ENCODE measurements at places on chromosomes 11 and 22.
A peak's percentile ranks its signal among the peaks of the same experiment; 100 is the strongest.

DNA sequence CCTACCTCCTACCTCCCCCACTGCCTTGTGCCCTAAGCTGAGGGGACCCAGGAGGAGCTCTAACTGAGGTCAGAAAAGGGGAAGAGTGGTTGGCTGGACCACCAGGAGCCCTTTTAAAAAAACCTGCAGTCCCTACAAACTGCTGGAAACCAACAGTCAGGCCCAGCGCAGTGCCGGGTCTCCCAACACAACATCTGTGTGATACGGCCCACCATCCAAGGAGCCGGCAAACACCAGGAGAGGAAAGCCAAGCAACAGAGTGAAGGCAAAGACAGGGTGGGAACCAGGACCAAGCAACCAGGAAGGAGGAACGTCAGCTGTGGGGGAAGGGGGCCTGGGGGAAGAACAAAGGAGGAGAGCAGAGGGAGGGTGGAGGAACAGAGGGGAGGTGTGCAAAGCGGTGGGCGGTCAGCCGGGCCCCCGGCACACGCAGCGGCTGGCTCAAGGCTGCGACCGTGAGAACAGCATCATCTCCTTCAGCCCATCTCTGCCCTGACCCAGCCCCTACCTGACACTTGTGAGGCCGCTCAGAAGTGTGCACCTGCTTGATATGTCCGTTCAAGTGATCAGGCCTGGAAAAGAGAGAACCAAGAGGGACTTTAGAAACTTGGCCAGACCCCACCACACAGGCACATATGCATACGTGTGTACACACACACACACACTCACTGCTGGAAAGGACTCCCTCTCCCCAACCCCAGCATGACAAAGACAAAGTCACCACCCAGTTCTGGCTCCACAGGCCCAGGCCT, 3.6 kb downstream of the PATZ1 start:
- no peak for DNase-seq

- no peak for DNase-seq
Observed at GRCh38 chr11:69079661-69080256, 31.0 kb downstream of the TPCN2 start.

DNA sequence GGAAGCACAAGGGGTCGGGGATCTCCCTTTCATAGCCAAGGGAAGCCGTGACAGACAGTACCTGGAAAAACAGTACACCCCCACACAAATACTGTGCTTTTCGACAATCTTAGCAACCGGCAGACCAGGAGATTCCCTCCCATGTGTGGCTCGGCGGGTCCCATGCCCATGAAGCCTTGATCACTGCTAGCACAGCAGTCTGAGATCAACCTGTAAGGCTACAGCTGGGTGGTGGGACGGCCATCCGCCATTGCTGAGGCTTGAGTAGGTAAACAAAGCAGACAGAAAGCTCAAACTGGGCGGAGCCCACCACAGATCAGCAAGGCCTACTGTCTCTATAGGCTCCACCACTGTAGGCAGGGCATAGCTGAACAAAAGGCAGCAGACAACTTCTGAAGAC, 180.2 kb upstream of the SOX6 start:
- DNase-seq = no peak

- DNase-seq = no peak
Observed at GRCh38 chr11:112281726-112282125, 21.1 kb upstream of the PLET1 start.

GRCh38 chr11:30474151-30474954, 111.8 kb downstream of the MPPED2 start:
- no peak for DNase-seq

- DNase-seq = no peak
Observed at GRCh38 chr11:116690611-116691010, 82.2 kb downstream of the BUD13 start.

- no peak for DNase-seq
Observed at GRCh38 chr22:42548597-42549330, 5.0 kb upstream of the SERHL2 start.

DNA sequence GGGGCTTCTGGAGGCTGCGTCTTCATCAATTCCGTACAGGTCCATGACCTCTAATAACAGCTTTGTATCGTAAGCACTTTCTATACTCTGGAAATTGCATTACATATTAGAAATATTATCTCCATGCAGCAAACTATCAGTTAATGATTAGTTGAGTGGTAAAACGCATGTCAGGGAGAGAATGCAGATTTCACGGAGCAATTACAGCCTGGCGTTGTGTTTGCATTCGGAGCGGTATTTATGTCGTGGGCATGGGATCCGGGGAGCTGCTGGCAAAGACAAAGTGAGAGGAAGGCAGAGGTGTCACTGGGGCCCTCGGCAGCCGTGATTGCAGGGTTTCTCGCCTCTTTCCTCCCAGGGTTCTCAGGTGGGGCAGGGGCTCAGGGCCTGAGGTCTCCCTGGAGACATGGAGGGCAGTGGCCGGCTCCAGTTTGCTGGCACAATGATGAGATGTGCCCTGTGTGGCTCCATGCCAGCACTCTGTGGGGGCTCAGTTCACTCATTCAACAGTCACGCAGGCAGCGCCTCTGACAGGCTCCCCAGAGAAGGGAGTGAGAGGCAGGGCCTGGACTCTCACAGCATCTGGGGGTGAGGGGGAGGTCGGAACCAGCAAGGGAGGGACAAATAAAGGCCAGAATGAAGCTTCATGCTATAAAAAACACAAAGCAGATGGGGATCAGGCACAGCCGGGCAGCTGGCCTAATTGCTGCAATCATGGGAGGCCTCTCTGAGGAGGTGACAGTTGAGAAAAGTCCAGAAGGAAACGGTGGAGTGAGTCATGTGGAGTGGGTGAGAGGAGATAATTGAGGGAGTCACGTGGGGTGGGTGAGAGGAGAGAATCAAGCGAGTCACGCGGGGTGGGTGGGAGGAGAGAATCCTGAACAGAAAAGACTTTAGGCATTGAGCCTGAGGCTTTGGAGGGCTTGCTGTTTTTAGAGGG, 1002.7 kb downstream of the BRD1 start:
- no peak for DNase-seq

- DNase-seq = no peak
Observed at GRCh38 chr11:20089796-20090653, 70.2 kb downstream of the DBX1 start.

DNA sequence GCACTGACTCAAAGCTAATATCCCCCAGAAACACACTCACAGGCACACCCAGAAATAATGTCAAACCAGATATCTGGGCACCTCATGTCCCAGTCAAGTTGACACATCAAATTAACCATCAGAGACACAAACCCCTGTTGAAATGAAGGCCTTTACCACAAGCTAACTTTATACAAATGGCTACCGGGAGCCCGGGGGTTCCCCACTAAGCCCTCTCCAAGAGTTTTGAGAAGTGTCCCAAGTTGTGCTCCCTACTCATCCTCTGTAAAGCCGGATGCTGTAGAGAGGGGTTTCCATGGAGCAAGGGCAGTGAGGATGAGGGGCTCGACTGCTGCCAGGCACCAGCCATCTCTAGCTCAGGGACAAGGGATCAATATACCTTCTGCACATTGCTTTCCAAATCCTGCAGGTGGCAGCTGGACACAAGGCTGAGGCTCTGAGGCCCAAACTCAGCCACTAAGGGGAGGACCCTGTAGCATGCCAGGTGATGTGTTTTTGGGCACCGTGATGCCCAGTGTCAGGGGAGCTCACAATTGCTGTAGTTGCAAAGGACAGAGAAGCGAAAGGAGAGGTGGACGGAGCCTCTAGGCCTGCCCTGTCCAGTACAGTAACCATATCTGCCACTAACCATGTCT, 145.7 kb downstream of the TTC17 start:
- DNase-seq = peak; percentile 67

DNA sequence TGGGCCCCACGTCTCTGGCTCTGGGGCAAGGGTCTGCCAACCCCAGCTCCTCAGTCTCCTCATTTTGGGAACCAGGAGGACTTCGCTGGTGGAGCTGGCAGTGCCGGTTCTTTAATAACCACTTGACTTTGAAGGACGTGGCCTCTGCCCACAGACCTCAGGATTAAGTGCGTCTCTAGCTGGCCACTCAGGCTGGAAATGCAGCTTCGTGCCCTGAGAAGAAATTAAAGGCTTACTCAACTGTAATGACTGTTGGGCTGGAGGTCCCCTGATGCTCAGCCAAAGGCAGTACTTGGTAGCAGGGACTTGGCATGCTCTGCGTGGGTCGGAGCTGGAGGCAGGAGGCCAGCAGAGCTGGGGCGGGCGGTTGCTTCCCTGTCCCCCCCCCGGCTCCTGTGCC, 16.7 kb upstream of the PARVG start:
- no peak for DNase-seq

DNA sequence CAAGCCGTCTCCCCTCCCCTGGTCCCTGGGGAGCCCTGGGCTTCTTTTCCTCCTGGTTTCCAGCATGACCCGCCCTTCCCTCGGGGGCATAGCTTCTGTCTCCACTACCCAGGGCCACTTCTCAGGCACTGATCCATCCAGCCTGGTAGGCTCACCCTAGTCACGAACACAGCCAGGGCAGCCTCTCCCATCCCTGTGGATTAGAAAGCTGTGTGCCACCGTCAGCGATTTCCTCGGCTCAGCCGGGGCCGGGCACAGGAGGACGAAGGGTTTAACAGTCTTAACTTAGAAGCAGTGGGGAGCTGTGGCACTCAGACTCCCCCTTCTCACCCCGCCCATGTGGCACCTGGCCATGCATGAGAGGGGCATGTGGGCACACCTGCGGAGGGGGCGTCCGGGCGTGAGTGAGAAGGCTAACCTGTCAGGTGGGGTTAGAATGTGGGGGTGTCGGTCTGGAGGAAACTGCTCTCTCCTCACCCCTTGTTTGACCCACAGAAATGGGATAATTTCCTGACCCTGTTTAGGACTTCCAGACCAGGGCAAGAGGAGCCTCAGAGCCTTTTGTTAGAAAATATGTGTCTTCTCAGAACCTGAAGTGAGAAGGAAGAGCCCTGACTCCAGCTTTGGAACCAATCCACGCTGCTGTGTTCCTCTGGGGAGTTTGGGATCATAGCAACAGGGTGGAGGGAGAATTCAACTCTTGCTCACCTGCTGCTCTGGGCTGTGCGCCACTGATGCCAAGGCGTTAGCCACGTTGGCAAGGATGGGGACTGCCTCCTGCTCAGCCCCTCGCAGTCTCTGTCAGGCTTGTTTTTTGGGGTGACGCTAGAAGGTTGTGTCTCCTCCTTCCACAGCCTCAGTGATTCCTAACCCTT, 14.6 kb downstream of the GLB1L2 start:
- DNase-seq = peak; percentile 49

GRCh38 chr11:9972989-9973388, 309.1 kb downstream of the SWAP70 start:
- peak; percentile 75 for DNase-seq

DNA sequence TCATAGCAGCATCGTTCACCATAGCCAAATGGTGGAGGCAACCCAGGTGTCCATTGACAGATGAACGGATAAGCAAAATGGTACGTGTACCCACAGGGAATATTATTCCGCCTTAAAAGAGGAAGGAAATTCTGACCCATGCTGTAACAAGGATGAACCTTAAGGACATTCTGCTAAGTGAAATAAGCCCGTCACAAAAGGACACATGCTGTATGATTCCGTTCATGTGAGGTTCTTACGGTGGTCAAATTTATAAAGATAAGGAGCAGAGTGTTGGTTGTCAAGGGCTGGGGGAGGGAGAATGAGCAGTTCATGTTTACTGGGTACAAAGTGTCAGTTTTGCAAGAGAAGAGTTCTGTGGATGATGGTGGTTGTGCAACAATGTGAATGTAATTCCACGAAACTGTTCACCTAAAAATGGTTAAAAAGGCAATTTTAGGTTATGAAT, 26.3 kb downstream of the APOL1 start:
- DNase-seq = no peak

DNA sequence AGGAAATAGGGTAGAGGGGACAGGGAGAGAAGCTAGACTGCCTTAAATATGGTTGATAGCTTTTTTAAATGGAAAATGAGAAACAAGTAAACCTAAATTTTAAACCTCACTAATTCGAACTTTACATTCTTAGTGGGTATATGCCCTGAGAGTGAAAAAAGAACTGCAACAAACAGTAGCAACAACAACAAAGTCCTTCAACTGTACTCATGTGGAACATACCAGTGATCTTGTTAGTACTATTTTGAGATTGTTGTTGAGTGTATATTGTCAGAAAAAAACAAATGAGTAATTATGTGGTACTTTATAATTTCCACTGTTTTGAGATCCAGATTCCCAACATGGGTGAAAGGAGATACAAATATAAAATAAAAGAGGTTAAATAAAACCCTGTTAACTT, 88.9 kb upstream of the TNRC6B start:
- no peak for DNase-seq

DNA sequence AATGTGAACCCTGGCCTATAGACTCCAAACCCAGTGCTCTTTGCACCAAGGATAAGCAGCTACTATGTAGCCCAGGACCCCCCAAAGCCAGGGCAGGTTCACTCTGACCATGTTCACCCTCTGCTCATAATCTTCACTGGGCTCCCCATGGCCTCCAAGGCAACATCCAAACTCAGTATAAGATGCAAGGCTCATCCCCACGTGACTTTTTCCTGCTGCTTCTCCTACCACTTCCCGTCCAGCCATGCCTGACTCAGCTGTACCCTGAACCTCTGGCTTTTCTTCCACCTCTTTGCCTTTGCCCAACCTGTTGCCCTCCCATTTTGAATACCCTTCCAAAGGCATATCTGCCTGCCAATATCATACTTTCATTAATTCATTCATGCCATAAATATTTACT, 27.8 kb downstream of the PDE2A start:
- DNase-seq = no peak

DNA sequence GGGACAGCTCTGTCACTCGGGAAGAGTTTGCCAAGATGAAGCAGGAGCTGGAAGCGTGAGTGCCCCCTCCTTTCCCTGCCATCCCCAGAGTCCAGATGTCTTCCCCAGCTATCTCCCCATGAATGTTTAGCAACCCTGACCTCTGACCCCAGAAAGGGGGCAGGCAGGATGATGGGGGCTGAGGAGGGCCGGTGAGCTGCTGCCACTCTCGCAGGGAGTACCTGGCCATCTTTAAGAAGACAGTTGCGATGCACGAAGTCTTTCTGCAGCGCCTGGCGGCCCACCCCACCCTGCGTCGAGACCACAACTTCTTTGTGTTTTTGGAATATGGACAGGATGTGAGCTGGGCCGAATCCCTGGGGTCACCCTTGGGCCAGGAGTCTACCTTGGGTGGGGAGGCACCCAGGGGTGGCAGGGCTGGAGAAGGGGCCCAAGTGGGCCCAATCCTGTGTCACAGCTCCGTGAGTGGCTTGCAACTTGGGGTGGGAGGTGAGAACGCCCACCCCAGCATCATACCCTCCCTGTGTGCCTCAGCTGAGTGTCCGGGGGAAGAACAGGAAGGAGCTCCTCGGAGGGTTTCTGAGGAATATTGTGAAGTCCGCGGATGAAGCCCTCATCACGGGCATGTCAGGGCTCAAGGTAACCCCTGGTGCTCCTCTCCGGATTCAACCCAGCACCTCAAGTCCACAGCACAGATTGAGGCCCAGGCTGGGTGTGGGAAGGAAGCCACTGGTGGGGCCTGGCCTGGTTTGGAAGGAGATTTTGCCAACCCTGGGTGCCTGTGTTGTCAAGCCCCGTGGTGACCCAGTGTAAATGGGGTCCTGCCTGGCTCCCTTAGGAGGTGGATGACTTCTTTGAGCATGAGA, 7.5 kb downstream of the CFL1 start:
- no peak for DNase-seq

GRCh38 chr22:41561335-41561734, 525 bp downstream of the CSDC2 start:
- no peak for DNase-seq

GRCh38 chr11:35214792-35215193, 75.8 kb downstream of the CD44 start:
- DNase-seq = no peak
